ENCODE measurements at places on chromosomes 16 and 17. TPM values are rescaled to one million over a fixed set of nuclear protein-coding genes. Genes with fewer than 3 reads are reported as not detected.

The TP53TG3C gene
- total RNA-seq, result 0.31 TPM

The TSPOAP1 gene
- total RNA-seq, result not detected

The CACNA1H gene
- total RNA-seq, result 8.6 TPM

The ABCC11 gene
- 0.20 TPM for total RNA-seq

The CDRT15 gene
- not detected for total RNA-seq

Measured in A549 treated with RU486 at 1 μM for 4 hours (cell line).